ENCODE measurements at places on chromosomes 7 and 10.

DNA sequence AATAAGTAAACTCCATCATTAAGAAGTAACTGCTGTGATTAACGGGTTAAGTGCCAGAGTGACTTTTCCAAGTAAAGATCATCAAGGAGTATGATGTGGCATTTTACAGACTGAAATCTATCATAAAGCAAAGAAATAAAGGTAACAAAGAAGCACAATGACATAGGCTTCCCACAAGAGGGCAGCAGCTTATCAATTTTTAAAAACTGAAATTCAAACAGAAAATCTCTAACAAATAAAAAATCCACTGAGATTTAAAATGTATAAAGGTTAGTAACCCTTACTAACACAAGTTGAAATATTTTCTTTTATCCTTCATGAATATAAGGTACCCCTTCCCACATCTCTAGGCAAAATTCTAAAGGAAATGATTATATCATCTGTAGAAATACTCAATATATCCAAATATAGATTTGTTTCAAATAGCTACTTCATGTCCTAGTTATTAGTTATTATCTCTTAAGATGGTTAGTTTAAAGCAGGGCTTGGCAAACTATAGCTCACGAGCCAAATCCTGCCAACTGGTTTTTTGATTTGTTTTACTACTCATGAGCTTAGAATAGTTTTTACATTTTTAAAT lies 29.2 kb downstream of the FAM3C start:
- DNase-seq: no peak

DNA sequence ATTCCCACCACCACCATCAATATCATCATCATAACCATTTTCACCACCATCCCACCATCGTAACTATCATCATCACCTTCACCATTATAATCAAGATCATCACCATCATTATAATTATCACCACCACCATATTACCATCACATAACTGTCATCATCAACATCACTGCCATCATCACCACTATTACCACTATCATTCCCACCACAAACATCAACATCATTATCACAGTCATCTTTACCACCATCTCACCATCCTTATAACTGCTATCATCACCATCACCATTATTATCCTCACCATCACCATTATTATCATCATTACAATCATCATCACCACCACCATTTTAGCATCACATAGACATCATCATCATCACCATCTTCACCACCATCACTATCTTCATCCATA lies 167.1 kb upstream of the ZMIZ1 start:
- DNase-seq: no peak

DNA sequence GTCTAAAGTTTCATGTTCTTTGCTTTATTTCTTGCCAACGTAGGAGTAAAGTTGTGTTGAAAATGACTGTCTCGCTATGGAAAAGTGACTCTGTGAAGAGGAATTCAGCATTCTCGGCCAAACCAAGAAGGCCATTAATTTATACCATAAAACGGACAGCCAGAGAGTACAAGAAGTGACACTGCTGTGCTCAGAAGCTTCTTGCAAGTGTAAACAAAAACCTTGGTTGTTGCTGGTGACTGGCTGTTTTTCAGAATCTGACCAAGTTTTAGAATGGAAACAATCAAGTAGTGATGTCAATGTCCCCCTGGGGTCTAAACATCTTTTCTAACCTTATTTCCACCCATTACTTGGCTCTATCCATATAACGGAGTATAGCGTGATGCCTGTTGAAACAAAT lies 201.9 kb downstream of the INHBA start:
- DNase-seq: no peak

DNA sequence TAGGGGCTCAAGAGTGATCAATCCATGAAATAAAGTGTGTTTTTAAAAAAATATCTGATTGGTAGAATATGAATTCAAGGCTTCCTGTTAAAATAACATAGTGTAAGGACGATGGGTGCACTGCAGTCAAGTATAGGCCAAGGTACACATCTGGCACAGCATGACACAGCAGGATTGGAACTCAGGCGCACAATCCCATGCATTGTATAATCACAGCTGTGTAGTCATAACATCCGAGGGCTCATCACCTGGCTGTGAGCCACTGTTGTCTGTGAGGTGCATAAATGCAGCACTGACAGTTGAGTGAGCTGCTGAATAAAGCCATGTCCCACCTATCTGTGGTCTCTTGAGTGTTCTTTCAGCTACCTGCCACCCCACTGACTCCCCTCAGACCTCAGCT lies 142.3 kb upstream of the HPS1 start:
- DNase-seq: no peak

GRCh38 chr10:99630433-99630832 lies 10.2 kb upstream of the SLC25A28 start:
- DNase-seq: no peak

- DNase-seq: no peak
Observed at GRCh38 chr7:117036836-117037235, 83.5 kb downstream of the ST7 start.

DNA sequence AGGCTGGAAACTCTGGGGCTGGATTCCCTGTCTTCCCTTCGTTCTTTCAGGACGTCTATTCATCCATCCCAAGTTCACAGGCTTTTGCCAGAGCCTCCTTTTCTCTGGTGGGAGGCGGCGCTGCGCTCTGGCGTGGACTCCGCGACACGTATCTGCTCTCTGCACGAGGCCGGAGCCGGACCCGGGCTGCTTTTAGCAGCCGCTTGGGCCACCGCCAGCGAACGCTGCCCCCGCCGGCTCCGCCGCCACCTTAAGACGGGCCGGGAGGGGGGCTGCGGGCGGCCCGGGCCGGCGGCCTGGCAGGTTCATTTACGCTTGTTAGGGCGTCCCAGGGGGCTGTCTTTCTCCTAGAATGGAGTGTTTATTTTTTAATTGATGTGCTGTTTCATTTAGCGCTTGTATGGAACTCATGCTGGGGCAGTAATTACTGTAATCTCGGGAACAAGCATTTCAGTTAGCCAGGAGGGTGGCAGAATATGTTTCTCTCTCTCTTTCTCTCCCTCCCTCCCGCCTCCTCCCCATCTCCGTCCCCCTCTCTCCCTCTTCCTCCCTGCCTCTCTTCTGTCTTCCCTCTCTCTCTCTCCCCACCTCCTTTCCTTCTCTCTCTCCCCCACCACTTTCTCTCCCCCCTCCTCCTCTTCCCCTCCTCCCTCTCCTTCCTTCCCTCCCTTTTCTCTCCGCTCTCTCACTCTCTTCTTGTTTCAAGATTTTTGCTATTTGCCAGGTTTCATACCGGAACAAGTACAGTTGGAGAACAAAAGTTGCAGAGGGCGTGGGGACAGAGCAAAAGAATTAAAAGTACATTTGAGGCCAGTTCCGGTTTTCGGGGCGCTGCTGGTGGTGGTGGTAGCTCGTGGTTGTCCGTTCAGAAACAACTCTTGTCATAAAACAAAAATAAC lies 1.3 kb upstream of the FZD8 start:
- no peak for DNase-seq
